Gastrocnemius medialis (tissue), 4 donors: ENCODE measurements at places on chromosomes 12 and 14. TPM values are rescaled to one million over a fixed set of nuclear protein-coding genes. Genes with fewer than 3 reads are reported as not detected.

DNA sequence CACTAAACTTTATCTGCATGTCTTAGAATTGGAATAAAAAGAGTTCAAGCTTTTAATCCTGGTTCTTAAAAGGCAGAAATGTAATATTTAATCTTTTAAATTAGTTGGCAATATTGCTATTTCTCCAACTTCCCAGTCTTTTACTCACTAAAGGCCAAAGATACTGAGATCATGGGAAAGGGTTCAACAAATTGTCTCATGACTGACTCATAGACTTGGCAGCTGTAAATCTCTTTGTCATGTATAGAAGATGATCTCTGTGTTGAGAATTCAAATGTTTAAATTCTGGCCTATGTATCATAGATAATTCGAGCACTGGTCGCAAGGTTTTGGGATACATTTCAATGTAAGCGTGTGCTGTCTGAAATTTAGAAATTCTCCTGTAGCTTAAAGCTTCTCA lies 40.1 kb upstream of the STRAP start:
- no peak for DNase-seq

DNA sequence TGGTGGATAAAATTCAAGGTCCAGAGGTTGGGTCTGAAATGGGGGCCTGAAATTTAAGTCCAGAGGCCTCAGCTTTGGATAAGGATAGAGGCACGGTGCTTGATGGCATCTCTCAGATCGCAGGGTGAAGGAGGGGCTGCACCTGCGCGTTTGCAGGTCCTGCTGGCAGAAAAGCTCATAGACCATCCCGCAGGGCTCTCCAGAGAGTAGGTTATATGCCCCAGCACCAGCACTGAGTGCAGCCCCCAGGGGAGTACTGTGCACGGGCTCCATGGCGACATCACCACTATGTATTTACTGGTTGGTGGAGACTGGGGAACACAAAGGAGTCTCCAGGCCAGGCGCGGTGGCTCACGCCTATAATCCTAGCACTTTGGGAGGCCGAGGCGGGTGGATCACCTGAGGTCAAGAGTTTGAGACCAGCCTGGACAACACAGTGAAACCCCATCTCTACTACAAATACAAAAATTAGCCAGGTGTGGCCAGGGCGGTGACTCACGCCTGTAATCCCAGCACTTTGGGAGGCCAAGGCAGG lies 4.3 kb upstream of the CD63 start:
- DNase-seq, result no peak

DNA sequence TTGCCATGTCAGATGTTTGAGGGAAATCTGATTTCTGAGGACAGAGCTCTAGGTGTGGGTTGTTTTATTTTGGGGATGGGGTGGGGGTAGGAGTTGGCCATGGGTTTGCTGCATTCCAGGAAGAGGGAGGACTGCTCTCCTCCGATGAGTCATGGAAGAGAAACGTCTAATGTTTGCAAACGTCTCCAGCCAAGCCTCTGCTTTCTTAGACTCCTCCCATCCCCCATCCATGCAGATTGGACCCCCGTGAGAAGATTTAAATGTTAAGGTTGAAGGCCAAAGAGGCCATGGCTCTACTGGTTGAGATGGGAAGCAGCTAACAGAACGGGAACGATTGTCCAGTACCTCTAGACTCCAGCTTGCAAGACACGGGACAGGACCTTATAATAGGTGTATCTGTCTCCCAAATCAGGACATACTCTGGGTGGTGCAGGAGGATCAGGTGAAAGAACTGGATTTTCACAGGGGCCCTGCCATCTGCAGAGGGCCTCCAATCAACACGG lies 11.4 kb upstream of the ATP2A2 start:
- DNase-seq, result no peak

The LRR1 gene
- 1.3 TPM for total RNA-seq

The STRAP gene
- total RNA-seq, result 100 TPM

The RAB15 gene
- total RNA-seq, result 7.3 TPM
